ENCODE measurements at places on chromosomes 13 and 19.

DNA sequence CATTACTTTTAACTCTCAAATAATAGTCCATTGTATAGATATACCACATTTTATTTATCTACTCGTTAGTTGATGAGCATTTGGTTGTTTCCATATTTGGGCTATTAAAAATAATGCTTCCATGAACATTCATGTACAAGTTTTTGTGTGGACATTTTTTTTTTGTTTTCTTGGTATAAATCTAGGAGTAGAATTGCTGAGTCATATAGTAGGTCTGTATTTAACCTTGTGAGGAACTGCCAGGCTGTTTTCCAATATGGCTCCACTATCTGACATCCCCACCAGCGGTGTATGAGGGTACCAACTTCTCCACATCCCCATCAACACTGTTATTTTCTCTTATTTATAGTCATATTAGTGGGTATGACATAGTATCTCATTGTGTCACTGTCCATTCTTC lies 143.1 kb downstream of the RAP2A start:
- DNase-seq, result no peak

GRCh38 chr13:111652676-111653075 lies 332.2 kb downstream of the TEX29 start:
- no peak for DNase-seq

GRCh38 chr19:42095814-42096230 lies 19.9 kb downstream of the ZNF574 start:
- DNase-seq, result no peak

GRCh38 chr13:32737679-32738078 lies 151.4 kb downstream of the PDS5B start:
- no peak for DNase-seq

DNA sequence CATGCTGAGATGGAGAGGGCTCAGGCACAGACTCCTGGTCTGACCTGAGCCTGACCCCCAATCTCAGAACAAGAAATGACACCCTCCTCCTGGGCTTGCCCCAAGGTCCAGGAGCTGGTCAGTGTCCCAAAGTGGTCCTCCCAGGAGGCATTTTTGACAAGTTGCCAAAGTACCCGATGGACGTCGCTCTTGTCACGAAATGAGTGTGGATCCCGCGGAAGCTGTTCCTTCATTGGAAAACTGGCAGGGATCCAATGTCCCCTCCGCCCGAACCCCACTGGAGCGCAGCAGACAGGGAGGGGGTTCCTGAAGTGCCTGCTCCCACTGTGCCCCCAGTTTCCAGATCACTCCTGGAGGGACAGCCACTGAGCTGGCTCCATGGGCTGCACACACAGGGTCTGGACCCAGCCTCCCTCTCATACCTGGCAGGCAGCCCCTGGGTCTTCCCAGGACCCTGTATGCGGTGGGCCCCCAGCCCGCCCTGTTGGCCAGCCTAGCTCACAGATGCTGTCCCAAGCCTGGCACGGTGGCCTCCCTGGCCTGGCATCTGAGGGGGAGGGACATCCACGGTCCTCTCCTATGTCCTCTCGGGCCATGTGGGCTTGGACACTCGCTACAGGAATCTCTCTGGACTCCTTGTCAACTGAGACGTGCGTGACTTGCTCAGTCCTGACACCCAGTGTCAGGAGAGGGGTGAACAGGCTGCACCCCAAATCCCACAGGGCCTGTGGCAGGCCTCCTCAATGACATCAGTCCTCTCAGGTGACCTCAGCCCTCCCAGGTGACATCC lies 12.8 kb upstream of the ZNF14 start:
- DNase-seq, result no peak

GRCh38 chr13:30126903-30127428 lies 180.4 kb downstream of the KATNAL1 start:
- no peak for DNase-seq

GRCh38 chr19:3250675-3251074 lies 26.2 kb downstream of the CELF5 start:
- DNase-seq, result no peak

DNA sequence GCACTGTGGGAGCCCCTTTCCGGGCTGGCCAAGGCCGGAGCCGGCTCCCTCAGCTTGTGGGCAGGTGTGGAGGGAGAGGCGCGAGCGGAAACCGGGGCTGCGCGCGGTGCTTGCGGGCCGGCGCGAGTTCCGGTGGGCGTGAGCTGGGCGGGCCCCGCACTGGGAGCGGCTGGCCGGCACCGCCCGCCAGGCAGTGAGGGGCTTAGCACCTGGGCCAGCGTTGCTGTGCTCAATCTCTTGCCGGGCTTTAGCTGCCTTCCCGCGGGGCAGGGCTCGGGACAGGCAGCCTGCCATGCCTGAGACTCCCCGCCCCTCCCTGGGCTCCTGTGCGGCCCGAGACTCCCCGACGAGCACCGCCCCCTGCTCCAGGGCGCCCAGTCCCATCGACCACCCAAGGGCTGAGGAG lies 405.2 kb upstream of the PRR20A start:
- DNase-seq, result no peak

DNA sequence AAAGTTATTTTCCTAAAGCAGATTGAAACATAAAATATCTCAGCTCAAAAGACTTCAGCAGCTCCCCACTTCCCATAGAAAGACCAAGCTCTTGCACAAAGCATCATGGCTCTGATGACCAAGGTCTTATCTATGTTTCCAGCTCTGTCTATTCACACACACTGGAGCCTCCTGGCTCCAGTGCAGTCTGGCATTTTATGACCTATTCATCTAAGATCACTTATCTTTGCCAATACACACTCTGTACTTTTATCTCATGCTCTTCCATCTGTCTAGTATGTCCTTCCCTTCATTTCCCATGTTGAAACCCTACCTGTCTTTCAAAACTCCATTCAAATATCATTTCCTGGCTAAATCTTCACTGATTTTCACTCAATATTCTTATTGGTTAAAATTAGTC lies 74.4 kb downstream of the FGF9 start:
- DNase-seq, result no peak

GRCh38 chr19:14088634-14089411 lies 1.7 kb downstream of the SAMD1 start:
- DNase-seq, result no peak

DNA sequence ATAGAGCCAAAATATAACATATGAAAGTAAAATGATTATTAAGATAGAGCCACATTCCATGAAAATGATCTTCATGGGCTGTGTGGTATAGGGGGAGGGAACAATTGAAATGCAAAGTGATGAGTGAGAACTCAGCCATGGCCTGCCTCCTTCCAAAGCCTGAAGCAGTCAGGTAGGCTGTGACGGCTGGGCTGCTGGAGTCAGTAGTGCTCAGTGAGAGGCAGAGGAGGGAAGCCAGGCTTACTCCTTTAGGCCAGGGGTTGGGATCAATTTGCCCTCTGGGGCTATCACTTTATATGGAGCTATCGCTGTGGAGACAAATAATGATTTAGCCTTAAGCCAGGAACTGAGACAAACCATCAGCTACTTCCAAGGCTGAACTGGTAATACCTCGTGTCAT lies 654.9 kb downstream of the FGF9 start:
- no peak for DNase-seq

- DNase-seq, result no peak
Observed at GRCh38 chr13:84077271-84077670, 195.0 kb upstream of the SLITRK1 start.

DNA sequence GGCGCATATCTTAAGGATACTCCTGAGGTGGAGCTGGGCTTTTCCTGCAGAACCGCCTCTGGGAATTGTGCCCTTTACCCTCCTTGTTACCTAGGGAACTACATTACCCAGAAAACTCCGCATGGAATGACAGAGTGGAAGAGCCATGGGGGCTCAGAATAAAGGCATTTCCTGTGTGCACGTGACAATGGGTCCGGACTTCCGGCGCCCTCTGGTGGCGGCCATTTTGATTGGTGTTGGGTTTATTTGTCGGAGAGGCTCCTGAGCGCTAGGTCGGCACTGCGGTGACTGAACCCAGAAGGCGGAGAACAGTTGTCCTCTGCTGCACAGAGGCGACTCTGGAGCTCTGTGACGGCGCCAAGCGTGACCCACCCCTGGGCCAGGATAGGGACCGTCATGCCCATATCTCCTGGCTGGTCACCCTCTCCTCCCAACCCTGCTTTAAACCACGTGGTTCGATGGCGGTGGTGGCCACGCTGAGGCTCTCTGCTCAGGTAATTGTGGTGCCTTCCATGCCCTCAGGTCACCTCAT lies at the start of gene ZNF587B:
ZNF587B (plus strand) TSS at position 229 of the 532 bp plus-strand sequence; CDS start at position 459, 230 bp downstream.
- DNase-seq, result no peak

DNA sequence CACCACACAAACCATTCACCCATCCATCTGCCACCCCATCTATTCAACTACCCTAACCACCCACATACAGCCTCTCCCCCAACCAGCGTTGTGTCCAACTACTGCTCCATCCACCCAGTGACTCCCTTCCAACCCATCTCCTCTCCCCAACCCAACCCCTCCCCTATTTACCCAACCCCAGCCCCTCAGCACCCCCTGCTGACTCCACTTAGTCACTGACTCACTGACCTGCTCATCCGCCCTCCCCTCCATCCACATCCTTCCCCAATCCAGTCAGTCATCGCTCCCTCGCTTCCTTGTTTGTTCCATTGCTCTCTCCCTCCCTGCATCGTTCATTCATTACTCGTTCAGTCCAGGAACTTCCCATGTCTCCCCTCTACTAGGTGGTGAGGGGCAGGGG lies 39.2 kb downstream of the KCNC3 start:
- no peak for DNase-seq

- no peak for DNase-seq
Observed at GRCh38 chr13:93690139-93690538, 463.5 kb downstream of the GPC6 start.

- DNase-seq, result no peak
Observed at GRCh38 chr13:42049454-42049813, 986 bp downstream of the DGKH start.

DNA sequence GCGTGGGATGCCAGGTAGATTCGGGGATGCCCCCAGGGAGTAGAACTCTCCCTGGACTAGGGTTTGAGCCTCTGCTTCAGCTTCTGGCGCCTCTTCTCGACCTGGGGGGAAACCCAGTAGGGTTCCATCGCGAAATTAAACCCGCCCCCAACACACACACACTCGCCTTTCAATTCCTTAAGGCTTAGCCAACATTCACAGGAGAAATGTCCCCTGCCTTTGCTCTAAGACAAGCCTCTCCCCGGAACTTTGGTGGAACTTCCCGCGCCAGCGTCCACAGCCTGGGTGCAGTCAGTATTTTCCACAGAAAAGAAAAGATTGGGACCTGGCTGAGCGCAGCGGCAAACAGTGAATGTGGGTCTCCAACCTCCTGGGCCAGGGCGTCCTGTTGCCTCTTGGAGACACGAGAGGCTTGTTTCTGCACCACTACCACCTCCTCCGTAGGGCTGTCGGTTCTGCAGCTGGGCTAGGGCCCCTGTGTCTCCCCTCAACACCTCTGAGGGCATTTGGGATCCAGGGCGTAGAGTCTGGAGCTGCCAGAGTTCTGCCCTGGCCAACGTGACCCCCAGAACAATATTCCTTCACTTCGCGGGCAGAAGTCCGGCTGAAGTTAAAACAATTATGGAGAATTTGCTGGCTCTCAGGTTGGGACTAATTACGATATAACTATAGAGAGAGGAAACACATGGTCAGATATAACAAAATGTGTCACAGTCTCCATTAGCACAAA lies 3.2 kb downstream of the PDX1 start:
- DNase-seq, result no peak

- DNase-seq, result no peak
Observed at GRCh38 chr19:3292958-3293529, 68.6 kb downstream of the CELF5 start.

- DNase-seq, result peak; percentile 2
Observed at GRCh38 chr13:25375727-25376358, 4.1 kb downstream of the ATP8A2 start.

Measured in activated CD4-positive, CD25-positive, alpha-beta regulatory T cell treated with anti-CD3 and anti-CD28 coated beads, Interleukin-2, amount 50 U/mL, for 16 hours (primary cell).